Stimulated activated CD4-positive, alpha-beta T cell treated with anti-CD3 and anti-CD28 coated beads, TNF-alpha, amount 100 ng/mL, for 4 hours (primary cell): ENCODE measurements at places on chromosomes 3 and 15.

GRCh38 chr15:68526269-68526668 is 52.5 kb upstream of the CORO2B start:
- DNase-seq, result no peak

DNA sequence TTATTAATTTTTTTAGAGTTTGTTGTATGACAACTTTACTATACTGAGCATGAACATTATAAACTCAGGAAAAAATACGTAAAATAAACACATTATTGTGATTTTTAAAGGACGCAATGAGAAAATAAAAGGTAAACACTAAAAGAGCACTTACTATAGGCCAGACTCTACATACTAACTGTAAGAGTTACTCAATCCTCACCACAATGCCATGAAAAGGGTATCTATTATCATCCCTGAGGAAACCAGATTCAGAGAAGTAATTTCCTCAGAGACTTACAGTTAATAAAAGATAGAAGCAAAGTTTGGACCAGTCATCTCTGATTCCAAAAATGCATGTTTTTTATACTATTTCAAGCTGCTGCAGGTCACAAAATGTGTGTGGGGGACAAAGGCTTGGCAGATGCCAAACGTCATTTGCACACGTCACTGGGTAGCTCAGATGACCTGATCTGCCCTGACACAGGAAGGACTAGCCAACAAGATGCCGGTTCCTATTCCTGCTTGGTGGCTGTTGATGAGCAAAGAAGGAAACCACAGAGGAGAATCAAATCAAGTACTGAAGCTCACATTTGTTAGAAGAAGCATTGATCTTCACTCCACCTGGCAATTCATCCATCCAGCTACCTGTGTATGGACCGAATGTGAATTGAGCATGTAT is 42.3 kb downstream of the KLHL6 start:
- no peak for DNase-seq

DNA sequence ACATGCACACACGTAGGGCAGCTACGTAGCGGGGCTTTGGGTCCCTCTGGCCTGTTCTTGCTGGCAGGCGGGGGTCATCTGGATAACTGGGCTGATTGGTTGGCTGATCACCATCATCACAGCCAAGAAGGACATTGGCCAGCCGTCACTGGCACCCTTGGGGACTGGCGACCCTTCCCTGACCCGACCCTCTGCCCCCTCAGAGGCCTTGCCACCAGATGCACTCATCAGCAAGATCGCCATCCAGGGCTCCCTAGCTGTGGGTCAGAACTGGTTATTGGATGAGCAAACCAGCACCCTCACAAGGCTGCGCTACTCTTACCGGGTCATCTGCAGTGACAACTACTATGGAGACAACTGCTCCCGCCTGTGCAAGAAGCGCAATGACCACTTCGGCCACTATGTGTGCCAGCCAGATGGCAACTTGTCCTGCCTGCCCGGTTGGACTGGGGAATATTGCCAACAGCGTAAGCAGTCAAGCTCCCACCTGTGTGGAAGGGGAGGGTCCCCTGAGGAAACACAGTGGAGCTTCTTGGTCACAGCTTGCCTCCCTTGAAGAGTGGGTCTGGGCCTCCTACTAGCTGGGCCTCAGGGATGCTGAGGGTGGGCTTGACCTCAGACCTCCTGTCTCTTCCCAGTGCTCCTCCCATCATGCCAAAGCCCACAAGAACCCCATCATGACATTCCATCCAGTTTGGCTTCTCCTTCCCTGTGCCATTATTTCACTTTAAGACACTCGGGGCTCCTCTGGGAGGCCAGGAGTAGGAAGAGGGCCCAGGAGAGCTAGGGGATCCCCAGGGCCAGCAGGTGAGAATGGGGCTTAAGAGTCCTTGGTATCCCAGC is 2.4 kb downstream of the DLL4 start:
- DNase-seq, result no peak

DNA sequence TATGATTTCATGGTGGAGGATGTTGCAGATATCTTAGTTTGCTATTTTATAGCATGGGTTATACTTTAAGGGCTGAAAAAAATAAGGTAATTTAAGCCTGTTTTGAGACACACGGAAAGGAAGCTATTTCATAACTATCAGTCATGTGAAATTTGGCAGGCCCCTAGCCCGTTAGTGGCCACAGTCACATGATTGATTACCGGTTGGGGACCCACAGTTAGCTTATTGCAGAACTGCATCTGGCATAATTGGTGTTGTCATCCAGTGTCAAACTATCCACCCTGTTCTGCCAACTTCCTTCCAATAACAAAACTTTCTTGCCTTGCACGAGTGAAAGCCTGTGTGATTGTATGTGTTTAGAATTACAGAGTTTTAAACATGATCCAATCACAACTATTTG is 35.2 kb downstream of the FNDC3B start:
- no peak for DNase-seq

GRCh38 chr15:60074181-60074885 is 70.2 kb downstream of the FOXB1 start:
- no peak for DNase-seq

- DNase-seq, result no peak
Measured at GRCh38 chr3:186411994-186412393, 50.0 kb upstream of the DGKG start.

- no peak for DNase-seq
Measured at GRCh38 chr3:96209699-96210098, 604.7 kb upstream of the EPHA6 start.

DNA sequence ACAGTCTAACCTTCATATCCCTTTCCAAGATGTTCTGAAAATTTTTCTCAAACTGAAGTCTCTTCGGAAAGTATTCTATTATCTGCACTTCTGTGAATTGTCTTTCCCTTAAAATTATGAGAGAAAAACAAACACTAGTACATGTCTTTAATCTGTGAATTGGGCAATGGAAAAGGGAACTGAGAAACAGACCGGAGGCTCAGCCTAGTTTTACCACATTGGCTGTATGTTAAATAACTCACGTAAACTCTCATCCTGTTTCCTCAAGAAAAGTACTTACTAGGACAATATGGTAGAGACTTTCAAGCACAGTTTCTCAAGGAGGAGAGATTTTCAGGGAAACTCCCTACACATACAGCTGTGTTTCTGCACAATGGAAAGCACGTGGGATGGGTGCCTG is 982.2 kb upstream of the SEMA6D start:
- DNase-seq, result no peak

DNA sequence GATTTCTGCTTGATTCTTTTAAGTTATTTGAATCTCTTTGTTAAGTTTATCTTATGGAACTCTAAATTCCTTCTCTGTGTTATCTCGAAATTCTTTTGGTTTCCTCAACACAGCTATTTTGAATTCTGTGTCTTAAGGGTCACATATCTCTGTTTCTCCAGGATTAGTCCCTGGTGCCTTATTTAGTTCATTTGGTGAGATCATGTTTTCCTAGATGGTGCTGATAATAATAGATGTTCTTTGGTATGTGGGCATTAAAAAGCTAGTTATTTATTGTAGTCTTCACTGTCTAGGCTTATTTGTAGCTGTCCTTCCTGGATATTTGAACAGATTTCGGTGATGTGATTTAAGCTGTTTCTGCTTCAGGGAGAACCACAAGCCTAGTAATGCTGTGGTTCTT is 615.6 kb upstream of the NECTIN3 start:
- DNase-seq, result no peak
